ENCODE measurements at places on chromosomes 2 and 18. TPM values are rescaled to one million over a fixed set of nuclear protein-coding genes. Genes with fewer than 3 reads are reported as not detected.

Gene RTKN
- total RNA-seq, result 62.0 TPM

Gene GALNT13
- total RNA-seq, result 7.4 TPM

GRCh38 chr2:235011929-235012631, 60.3 kb downstream of the SH3BP4 start:
- H3K36me3 ChIP-seq, result peaks cover 28% of the 10 kb centered on the region
- no peak for DNase-seq
- H3K27ac ChIP-seq, result peak overlapping the region; percentile 32
- peak overlapping the region; percentile 35 for H3K4me3 ChIP-seq
- no peaks in the 10 kb centered on the region for H3K27me3 ChIP-seq
- H3K4me1 ChIP-seq, result peaks cover 44% of the 10 kb centered on the region

DNA sequence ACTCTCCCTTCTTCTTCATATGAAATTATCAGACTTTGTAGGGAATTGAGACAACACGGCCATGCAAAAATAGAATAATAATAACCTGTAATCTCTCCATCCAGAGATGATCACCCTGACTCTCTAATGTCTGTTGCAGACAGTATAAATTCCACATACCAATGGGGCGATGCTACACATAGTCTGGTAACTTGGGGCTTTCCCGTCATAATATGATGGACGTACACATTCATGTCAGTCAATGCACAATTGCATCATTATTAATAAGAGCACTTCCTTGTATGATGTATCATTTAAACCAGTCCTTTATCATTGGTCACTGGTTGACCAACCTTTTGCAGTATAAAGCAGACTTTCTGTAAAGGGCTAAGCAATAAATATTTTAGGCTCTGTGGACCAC, 39.5 kb upstream of the SCLY start:
- H3K36me3 ChIP-seq, result no peaks in the 10 kb centered on the region
- no peaks in the 10 kb centered on the region for H3K4me1 ChIP-seq
- no peaks in the 10 kb centered on the region for H3K27me3 ChIP-seq
- H3K4me3 ChIP-seq, result no peak overlapping the region
- no peak overlapping the region for H3K27ac ChIP-seq

All from neural crest cell (in vitro differentiated cells).